ENCODE measurements at places on chromosomes 4 and X.

- no peak for DNase-seq
These were observed 109.9 kb upstream of the SMIM10 start for GRCh38 chrX:134880866-134881265.

DNA sequence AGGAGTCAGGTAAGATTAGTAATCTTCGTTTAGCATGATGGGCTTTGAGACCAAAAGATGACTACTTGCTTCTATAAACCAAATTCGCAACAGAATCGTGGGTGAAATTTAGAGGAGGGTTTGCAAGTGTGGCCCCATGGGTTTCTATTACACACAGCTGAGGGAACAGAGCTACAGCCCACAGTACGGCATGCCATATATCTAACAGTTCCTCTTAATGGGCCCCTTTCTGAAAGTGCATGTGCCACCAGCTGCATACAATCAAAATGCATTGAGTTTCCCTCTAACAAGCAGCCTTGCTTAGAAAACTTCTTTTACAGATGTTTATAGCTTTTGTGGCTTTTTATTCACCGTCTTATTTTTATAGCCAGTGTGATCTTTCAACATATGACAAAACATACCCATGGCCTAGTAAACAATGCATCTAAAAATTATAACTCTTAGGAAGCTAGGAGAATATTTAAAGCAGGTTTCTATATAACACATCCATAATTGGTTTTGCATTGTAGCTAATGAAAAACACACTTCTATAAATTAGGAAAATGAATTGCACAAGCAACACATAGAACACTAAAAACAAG, 202.1 kb downstream of the PRDM5 start:
- no peak for DNase-seq

- no peak for DNase-seq
These were observed 52.7 kb downstream of the SPINK2 start for GRCh38 chr4:56768763-56769162.

DNA sequence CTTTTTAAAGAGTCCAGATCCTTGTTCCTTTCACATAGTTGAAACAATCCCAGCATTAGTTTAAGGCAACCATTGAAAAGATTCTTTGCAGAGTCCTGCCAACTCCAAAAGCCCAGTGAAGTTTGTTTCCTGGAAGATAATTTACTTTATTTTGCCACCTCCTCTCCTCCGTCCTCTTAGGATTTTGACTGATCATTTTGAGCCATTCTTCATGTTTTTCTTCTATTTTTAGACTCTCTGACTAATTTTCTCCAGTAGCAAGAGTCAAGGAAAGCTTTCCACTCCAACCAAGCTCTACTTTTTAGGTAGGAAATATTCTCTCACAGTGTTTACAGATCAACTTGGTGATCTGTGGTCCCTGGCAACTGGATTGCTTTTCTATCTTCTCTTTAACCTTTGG, 10.3 kb downstream of the NCBP2L start:
- DNase-seq: no peak

DNA sequence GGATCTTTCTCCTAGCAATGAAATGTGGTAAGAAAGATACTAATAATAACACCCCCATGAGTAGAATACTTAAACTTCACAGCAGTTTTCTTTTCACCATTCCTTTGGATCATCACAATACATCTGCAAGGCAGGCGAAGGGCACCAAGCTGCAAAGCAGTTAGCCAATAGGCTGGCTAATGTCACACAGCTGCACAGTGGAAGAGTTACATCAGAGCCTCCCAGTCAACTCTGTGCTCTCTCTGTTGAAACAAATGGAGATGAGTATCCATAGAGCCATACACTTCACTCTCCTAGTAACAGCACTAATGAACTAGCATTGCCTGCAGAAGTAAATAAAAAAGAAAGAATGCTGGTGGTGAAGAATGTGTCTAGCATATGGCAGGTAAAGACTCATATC, 139.0 kb downstream of the ATG4A start:
- no peak for DNase-seq

Data from activated T-cell treated with anti-CD3 and anti-CD28 coated beads for 1 hour (primary cell).